ENCODE measurements at places on chromosomes 1 and 21.
A peak's percentile ranks its signal among the peaks of the same experiment; 100 is the strongest.

GRCh38 chr1:44408632-44409602 is 3.9 kb downstream of the RNF220 start:
- no peak for DNase-seq

DNA sequence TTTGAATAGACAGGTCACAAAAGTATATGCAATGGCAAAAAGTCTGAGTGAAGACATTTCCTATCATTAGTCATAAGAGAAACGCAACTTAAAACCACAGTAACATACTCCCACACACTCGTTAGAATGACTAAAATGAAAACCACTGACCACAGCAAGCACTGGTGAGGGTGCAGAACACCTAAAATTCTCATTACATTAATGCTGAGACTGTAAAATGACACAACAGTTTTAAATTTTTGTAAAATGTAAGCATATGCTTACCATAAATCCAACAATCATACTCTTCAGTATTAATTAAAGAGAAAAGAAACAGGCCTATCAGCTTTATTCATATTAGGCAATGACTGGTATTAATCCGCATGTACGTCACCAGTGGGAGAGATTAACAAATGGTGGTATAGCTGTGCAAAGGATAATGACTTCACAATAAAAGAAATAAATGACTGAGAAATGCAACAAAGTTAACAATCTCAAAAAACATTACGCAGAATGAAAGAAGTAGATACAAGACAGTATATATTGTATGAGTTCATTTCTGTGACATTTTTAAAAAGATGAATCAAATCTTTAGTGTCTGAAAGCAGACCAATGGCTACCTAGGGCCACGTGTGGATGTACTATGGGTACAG is 253.5 kb downstream of the AKT3 start:
- no peak for DNase-seq

GRCh38 chr1:26474818-26475217 is 2.6 kb downstream of the HMGN2 start:
- no peak for DNase-seq

- DNase-seq: no peak
Measured at GRCh38 chr1:178412400-178412770, 84.4 kb downstream of the CLEC20A start.

DNA sequence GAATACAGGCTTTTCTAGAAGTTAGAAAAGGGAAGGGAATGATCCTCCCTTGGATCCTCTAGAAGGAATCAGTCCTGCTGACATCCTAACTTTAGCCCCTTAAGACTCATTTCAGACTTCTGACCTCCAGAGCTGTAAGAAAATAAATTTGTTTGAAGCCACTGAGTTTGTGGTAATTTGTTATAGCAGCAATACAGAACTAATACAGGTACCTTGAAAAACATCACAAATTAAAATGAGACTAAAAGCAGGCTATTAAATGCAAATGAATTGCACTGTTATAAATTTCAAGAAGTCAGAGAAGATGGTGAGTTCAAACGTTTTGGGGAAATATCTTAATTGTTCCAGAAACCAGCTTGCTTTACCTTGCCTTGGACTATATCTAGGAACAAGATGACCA is 6.3 kb downstream of the LCA5L start:
- no peak for DNase-seq

- peak; percentile 37 for DNase-seq
Measured at GRCh38 chr21:32772281-32773047, 909 bp upstream of the PAXBP1 start.

- no peak for DNase-seq
Measured at GRCh38 chr1:67285780-67286488, 21.7 kb upstream of the IL12RB2 start.
